Suppressor macrophage treated with lipopolysaccharide for 1 hour (primary cell): ENCODE measurements at places on chromosomes 16 and 17.

DNA sequence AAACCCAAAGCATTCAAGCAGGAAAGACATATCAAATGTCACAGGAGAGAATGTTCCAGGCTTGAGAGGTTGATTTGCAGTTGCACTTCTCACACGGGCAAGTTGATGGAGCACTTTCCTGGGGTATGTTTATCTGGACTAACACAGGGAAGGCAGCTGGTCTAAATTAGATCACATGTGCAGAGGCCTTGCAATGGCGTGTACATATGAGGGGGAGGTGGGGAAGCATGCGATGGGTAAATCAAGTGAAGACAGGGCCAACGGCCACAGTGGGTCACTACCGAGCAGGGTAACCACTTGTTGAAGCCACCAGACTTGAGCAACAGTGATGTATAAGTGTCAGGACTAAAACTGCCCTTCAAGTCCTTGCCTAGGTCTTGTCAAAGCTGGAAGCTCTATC is 156.6 kb upstream of the MAF start:
- DNase-seq: no peak

DNA sequence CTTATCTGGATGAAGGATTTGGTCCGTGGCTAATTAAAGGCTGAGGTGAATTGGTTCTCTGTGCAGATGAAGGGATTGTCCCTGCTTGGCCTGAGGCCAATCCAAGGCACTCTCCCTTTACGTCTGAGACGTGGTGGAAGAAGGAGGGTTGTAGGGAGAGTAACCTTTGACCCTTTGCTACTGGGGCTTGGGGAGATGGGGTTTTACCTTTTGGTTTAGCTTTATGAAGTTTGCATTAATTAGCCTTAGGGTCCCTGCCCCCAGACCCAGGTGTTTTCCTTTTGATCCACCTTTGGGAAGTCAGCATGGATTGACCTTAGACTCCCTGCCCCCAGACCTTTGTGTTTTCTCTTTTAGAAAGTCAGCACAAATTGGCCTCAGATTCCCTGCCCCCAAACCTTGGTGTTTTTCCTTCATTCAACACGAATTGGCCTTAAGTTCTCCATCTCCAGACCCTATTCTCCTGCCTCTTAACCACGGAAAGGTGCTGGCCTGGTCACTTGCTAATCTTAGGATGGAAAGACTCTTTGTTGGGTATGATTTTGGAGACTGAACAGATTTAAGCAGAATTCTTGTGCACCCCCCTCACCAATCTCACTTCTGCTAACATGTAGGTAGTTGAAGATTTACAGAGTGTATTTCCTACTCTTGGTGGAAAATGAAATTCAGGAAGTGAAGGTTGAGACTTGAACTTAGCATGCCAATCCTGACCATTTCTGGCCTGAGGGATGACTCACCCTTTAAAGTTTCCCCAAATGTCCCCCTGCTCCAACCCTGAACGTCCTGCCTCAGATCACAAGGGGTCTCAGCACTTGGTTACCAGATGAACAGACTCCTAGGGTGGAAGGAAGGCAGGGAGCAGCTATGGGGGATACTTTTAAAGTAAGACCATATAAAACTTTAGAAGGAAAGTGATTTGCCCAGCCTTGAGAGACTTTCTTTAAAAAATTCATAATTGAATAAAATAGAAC is 23.1 kb upstream of the MMD start:
- DNase-seq: peak; percentile 88

- DNase-seq: peak; percentile 43
Measured at GRCh38 chr17:29918922-29919856, 10.8 kb downstream of the SSH2 start.

DNA sequence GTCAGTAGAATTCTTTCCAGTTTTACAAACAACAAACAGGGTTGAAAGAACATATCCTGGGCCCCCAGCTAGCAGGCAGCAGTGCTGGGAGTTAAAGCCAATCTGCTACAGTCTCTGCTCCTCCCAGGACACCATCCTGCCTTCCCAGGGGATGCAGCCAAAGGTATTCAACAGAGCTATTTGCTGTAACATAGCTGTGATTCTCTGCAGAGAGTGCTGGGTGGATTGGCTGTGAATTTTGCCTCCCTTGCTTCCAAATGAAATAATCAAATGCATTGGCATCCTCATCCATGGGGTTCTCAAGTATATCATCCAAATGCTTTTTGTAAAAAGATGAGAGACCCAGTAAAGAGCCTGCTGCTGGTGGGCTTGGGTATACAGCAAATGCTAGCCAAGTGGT is 124.3 kb downstream of the NPIPB5 start:
- DNase-seq: no peak

DNA sequence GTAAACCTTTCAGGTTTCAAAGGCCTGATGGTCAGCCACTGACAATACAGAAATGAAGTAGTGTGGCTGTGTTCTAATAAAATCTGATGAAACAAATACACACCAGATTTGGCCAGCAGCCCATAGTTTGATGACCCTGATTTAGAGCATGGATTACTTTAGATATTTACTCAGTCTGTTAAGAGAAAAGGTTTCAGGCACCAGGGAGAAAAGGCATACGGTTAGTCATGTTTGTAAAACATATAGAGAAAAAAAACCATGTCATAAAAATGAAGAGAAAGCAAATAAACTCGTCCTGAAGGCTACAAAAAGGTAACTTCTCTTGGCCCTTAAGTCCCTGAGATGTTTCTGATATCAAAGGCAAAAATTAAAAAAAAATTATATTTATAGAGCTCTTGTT is 112.1 kb downstream of the ADAMTS18 start:
- no peak for DNase-seq

DNA sequence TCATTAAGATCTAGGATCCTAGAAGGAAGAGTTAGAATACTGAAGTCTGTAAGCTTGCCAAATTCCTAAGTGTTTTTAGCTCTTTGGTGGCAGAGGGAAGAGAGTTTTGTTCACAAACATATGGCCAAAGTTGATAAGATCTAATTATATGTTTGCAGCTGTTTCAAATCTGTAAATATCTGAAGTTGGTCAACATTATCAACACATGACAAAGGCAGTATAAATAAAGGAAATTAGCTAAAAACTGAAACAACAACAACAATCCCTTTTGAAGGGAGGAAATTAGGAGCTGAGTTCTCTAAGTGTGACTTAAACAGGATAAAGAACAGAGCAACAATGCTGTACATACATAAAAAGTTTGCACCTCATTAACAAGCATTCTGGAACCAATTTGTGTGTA is 208.7 kb downstream of the KCNJ2 start:
- no peak for DNase-seq

DNA sequence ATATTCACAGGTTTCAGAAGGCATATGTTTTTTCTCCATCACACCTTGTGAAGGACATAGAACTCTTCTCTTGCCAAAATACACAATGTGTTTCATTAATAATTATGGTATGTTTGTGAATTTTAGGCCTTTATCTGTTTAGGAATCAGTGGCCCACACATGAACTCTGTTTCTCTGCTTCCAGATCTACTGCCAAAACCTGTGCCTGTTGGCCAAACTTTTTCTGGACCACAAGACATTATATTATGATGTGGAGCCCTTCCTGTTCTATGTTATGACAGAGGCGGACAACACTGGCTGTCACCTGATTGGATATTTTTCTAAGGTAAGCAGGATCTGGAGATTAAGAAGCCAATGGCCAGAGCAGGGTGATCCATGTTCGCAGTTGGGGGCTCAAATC is 26.4 kb downstream of the TAC4 start:
- no peak for DNase-seq

DNA sequence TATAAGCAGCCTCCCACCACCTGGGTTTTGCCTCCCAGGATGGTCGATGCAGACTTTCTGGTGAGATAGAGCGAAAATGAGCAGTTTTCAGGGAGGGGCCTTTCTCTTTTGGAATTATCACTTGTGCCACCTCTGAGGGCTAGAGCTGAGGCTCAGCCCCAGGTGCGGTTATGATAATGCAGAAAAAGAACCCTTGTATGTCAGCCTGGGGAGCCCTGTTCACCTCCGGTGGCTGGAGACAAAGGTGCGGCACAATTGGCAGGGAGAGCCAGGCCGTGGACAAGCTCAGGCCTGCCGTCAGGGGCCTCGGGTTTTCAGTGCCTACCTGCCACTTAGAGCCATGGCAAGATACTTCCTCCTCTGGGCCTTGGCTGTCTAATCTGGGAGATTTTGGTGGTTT is 4.4 kb downstream of the SCPEP1 start:
- no peak for DNase-seq

DNA sequence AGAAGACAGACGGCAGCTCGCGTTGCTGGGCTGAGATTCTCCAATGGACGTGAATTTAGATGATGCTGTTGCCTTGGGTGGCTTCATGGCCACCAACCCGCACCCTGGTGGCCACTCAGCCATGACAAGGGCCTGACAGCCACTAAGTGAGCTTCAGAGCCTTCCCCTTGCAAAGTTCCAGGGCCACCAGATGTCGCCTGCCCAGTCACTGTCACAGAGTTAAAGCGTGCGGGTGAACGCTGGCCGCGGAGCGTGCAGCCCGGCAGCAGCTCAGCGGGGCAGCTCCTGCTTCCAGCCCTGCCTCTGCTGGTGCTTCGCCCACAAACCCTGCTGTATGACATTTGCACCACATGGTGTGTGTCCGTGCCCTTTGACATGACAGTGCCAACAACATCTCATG is 13.3 kb upstream of the KREMEN2 start:
- no peak for DNase-seq

GRCh38 chr17:7144213-7144612 is 29.6 kb upstream of the ASGR2 start:
- no peak for DNase-seq

DNA sequence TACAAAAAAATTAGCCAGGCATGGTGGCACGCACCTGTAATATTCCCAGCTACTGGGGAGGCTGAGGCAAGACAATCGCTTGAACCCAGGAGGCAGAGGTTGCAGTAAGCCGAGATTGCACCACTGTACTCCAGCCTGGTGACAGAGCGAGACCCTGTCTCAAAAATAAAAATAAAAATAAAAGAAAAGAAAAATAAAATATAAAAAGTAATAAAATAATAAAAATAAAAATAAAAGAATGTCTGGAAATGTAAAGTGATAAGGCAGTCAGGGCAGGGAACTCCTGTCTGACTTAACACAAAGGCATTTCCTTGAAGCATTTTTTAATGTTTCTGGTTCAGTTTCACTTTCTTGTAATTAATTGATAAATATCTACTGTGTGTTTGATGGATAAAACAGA is 34.7 kb upstream of the DNAJA2 start:
- no peak for DNase-seq

- DNase-seq: no peak
Measured at GRCh38 chr16:77068402-77068801, 122.6 kb upstream of the MON1B start.

- peak; percentile 24 for DNase-seq
Measured at GRCh38 chr17:30363715-30364202, 15.0 kb upstream of the CPD start.

- no peak for DNase-seq
Measured at GRCh38 chr16:49738832-49739231, 117.1 kb downstream of the ZNF423 start.

GRCh38 chr16:20839504-20839903 is 33.2 kb downstream of the REXO5 start:
- DNase-seq: no peak

- peak; percentile 76 for DNase-seq
Measured at GRCh38 chr17:31052187-31052889, 42.4 kb upstream of the NF1 start.

GRCh38 chr17:38746849-38747462 is 1.2 kb downstream of the PCGF2 start:
- no peak for DNase-seq

GRCh38 chr16:9279291-9280068 is 188.0 kb downstream of the HAPSTR1 start:
- peak; percentile 33 for DNase-seq

- no peak for DNase-seq
Measured at GRCh38 chr17:67663457-67663856, 54.3 kb upstream of the NOL11 start.

DNA sequence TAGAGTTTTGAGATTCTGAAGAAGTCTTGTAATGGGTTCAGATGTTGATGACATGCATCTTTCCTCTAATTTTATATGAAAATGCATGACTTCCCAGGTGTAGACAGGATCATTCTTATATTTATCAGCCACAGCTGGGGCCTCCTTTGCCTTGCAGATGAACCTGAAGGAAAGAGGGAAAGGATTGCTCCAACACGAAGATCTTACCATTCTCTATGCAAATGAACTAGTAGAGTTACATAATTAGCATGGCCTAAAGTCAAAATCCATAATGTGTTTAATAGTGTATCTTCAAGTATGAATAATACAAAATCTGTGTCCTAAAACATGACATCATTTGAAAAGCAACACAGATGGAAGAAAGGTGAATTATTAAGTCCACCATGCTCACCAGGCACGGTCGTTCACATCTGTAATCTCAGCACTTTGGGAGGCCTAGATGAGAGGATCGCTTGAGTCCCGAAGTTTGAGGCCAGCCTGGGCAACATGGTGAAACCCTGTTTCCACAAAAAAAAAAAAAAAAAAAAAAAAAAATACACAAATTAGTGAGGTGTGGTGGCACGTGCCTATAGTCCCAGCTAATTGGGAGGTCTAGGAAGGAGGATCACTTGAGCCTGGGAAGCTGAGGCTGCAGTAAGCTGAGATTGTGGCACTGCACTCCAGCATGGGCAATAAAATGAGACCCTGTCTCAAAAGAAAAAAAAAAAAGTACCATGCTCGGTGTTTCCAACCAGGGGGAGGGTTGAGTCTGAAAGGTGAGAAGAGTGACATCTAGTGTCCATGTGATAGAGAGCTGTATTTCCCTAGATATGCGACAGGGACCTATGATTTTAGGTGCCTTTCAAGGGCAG is 6.3 kb downstream of the VWA3A start:
- peak; percentile 47 for DNase-seq

GRCh38 chr17:45783593-45784292 is 377 bp upstream of the CRHR1 start:
- peak; percentile 13 for DNase-seq

- DNase-seq: no peak
Measured at GRCh38 chr16:56268799-56269198, 77.5 kb downstream of the GNAO1 start.

DNA sequence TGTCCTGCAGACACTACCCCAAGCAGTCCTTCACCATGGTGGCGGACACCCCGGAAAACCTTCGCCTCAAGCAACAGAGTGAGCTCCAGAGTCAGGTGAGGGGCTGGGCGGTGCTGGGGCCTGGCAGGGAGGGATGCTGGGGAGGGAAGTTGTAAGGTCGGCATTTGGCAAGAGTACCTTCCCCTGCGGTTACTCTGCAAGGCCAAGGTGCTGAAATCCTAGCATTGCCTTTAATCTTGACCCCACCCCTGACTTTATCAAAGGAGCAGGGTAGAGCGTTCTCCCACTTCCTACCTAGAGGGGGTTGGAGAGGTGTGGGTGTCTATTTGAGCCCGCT is 20.5 kb downstream of the LASP1 start:
- no peak for DNase-seq

DNA sequence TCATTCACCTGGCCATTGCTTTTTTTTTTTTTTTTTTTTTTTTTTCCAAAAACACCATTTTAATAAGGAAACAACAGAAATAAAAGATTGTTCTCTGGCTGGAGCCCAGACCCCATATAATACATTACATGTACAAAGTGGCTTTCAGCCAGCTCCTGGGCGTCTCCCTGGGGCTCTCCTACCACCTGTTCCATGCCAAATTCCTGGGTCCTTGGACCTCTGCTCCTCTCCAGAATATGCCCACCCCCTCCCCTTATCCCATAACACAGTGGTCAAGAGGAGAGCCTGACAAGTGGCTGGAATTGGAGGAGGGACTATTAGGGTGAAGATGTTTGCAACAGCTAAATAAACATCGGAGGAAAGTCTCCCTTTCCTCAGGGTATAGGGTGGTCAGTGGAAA is 3.6 kb upstream of the PHF12 start:
- no peak for DNase-seq
